Trophoblast cell (in vitro differentiated cells and primary cell): ENCODE measurements at places on chromosomes 5 and 9.
A peak's percentile ranks its signal among the peaks of the same experiment; 100 is the strongest.

DNA sequence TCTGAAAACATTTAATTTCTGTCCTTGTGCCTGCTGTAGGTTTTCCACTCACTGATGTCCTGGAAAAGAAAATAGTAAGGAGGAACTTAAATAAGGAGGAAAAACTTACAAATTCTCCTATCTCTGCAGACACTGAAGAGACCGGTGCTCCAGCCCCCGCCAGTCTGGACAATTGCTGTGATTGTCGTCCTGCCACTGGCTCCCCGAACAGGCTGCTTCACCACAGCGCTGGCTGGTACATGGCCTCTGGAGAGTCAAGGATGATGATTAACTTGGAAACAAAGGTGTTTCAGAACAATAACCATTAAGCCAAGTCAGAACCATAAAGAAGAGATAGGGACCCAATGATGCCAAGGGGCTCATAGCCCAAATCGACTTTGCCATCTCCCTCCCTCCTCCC, 7.3 kb downstream of the PLAC8L1 start:
- DNase-seq = no peak

- DNase-seq = no peak
These were observed 63.3 kb upstream of the DPYSL3 start for GRCh38 chr5:147573211-147573610.

GRCh38 chr9:129497005-129497812, 123.7 kb downstream of the C9orf50 start:
- DNase-seq = peak; percentile 31

DNA sequence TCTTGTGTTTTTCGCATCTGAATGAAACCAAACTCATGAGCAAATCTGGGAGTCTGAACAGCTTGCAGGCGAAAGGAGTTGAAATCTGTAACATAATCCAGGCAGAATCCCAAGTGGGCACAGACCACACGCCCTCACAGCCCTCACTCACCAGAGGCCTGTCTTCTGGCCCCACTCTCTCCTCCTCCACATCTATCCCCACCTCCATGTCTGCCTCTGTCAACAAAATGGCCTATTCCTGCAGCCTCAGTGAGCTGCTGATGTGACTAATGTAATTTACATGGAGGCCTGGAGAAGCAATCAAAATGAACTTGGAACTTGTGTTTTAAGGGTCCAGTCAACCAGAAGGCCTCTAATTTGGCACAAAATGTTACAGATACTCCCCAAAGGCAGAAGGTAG, 136.6 kb downstream of the GNA14 start:
- no peak for DNase-seq

GRCh38 chr9:99220011-99220410, 1.7 kb downstream of the ALG2 start:
- no peak for DNase-seq

DNA sequence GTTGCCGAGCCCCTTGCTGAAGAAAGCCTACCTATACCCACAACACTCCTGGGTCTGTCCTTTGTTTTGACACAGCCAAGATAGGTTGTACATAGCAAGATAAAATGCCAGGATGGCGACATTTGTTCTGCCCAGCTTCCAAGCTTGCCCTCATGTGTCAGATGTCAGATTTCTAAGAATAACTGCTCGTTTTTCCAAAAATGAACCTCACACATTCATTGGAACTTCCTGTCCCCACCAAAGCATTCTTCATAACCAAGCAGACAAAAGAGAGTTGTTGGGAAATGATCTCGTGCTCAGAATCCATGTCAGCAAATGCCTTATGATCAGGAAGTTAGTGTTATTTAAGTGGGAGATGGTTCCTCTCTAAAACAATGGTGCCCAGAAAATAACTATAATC, 210.1 kb downstream of the ZNF608 start:
- DNase-seq = no peak

- DNase-seq = no peak
These were observed 9.3 kb upstream of the PFDN1 start for GRCh38 chr5:140312067-140312790.

GRCh38 chr9:99305124-99305523, 83.0 kb downstream of the SEC61B start:
- DNase-seq = no peak

DNA sequence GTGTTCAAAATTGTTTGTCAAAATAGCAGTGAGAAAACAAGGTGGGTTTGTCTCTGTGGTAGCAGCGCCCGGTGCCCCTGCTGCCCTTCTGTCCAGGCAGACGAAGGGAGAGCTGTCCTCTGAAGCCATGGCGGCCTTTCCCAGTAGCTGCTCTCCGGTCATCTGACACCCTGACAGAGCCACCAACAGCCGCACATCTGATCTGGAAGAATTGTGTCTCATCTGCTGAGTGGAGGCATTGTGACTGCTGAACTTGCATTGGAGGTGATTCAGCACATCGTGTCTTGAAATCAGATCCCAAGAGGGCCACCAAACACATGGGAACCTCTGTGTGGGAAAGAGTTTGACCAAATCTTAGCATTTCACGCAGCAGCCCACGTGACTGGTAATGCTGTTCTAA, 337.6 kb upstream of the IRX1 start:
- DNase-seq = no peak

DNA sequence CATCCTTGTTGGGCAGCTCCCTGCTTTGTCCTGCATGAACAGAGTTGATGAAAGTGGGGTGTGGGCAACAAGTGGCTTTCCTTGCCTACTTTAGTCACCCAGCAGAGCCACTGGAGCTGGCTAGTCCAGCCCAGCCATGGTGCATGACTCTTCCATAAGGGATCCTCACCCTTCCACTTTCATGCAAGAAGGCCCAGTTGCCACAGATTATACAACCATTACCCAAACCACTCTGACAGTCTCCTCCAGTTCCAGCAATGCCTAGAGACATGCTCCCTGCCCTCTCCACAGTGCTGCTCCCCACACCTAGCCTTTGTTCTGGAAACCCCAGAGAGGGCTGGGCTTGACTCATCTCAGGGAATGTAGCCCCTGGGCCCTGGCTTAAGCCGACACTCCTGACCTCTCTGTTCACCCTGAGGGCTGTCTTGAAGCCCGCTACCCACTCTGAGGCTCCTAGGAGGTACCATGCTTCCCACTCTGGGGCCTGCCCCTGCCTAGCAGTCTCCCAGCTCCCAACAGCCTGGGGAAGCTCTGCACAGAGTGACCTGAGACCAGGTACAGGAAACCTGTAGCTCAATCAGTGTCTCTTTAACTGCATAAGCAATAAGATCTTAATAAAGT, 3.9 kb downstream of the SLC35A4 start:
- peak; percentile 35 for DNase-seq

- no peak for DNase-seq
These were observed 1.7 kb upstream of the EGFL7 start for GRCh38 chr9:136660971-136661550.

DNA sequence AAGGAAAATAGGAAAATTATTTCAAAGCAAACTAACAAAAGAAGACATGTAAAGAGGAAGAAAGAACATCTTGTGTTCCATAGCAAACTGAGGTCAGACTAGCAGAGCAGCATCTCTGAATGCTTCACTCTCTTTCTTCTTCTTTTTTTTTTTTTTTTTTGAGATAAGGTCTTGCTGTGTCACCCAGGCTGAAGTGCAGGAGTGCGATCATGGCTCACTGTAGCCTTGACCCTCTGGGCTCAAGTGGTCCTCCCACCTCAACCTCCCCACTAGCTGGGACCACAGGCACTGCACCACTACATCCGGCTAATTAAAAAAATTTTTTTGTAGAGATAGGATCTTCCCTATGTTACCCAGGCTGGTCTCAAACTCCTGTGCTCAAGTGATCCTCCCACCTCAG, 36.6 kb downstream of the MELK start:
- DNase-seq = no peak

DNA sequence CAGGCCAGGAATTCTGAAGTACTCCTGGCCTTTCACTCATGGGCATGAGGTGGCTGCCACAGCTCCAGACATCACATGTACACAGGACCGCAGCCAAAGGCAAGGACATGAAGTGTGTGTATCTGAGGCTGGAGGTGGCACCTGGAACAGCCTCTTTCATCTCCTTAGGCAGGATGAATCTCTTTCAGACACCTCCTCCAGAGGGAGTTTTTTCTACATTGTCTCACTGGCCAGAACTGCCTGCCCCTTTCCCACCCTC, 142.8 kb downstream of the BARX1 start:
- no peak for DNase-seq

- no peak for DNase-seq
These were observed 120.1 kb upstream of the CD180 start for GRCh38 chr5:67316695-67317094.

DNA sequence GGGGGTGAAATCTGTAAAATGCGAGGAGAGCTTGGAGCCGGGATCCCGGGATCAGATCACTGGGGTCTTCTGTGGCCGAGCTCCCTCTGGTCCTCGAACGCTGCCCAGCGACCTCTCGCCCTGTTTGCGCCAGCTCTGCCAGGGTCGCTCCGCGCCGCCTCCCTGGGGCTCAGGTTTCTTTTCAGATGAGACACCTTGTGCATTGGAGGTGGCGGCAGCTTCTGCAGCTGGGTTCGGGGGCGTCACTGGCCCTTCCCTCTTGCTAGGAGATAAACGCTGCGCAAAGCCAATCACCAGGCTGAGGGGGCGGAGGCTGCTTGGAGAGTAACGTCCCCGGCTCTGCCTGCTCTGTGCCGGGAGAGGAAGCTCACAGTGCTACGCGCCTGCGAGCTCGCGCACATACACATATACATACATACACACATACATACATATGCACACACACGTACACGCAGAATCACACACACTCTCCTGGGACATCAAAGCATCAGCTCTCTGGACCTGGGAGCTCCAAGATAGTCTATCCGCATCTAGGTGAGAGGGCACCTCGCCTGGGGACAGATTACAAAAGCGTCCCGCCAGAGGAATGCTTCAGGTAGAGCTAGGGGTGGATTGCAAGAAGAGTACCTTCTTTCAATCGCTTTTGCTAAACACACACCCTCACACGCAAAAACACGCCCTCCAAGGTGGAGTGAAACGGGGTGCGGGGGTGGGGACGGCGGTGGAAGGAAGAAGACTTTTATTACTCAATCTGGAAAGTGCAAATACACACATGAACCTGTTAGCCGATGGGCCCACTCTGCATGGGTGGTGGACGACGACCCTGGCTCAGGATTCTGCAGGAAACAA, at the start of gene ST8SIA4:
Gene ST8SIA4 (minus strand): TSS at position 244 of the 849 bp plus-strand sequence. CDS start 327 bp downstream, outside the sequence.
- DNase-seq = peak; percentile 83

- DNase-seq = no peak
These were observed 3.3 kb downstream of the RNF20 start for GRCh38 chr9:101536938-101537337.

- no peak for DNase-seq
These were observed 151.1 kb upstream of the APC start for GRCh38 chr5:112586596-112587062.

DNA sequence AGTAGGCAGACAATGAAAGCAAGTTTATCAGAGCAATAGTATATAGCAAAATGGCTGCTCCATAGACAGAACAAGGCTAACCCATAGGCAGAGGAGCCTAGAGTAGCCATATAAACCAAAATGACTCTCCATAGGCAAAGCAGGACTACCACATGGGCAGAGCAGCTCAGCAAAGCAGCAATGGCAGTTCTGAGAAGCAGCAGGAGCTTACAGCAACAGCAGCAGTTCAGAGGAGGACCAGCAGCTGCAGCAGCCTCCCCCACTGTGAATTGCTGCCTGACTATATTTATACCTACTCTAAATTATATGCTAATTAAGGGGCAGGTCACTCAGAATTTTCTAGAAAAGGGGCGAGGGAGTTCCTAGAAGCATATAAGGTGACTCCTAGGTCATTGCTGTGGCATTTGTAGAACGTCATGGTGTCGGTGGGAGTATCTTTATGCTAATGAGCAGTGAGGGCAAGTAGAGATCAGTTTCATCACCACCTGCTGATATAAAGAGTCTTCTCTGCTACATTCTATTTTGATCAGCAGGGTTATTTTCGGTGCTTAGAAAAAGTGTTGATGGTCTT, 1115.5 kb downstream of the DTWD2 start:
- DNase-seq = no peak

GRCh38 chr5:38642189-38642911, 85.9 kb upstream of the LIFR start:
- no peak for DNase-seq
